ENCODE measurements at places on chromosomes 6 and 20.

- DNase-seq = no peak
Measured at GRCh38 chr6:48486876-48487275, 375.9 kb upstream of the PTCHD4 start.

DNA sequence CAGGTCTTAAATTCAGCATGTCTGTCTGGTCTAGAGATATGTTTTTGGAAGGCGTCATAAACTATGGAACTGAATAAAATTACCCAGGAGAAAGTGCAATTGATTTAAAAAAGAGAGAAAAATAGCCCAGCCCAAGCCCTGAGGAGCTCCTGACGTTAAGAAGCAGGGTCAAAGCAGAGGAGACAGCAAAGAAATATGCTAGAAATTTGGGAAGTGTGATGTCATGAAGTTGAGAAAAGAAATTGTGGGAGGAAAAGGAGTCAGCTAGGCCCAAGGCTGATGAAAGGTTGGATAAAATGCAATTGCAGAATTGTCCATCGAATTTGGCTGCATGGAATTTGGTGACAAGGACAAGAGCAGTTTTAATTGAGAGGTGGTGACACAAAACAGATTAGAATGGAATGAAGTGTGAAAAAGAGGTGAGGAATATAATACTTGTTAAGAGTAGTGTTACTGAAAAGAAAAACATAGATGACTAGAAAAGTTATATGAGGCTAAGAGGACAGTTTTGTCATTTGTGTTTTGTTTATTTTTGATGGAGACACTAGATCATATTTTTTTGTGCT is 381.6 kb downstream of the LAMA2 start:
- no peak for DNase-seq

DNA sequence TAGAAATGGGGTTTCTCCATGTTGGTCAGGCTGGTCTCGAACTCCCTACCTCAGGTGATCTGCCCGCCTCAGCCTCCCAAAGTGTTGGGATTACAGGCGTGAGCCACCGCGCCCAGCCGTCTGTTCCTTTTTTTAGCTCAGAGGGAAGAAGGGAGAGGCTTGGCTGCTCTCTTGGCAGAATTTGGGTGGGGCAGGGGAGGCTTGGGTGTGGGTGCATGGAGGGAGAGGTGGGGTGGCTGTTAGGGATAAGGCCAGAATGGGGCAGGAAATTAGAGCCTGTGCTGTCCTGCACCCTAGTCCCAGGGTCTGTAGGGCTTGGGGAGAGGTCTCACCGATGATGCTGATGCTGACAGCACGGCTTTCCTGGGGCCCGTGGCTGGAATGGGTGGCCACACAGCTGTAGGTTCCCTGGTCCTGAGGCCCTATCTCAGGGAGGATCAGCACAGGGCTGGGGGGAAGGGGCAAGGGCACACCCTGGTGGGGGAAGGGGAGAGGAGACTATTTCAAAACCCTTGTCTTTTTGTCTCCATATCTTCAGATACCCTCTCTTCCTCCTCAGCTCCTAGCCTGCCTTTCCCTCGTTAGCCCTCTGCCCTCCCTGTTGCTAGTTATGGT is 2.0 kb downstream of the AGER start:
- no peak for DNase-seq

DNA sequence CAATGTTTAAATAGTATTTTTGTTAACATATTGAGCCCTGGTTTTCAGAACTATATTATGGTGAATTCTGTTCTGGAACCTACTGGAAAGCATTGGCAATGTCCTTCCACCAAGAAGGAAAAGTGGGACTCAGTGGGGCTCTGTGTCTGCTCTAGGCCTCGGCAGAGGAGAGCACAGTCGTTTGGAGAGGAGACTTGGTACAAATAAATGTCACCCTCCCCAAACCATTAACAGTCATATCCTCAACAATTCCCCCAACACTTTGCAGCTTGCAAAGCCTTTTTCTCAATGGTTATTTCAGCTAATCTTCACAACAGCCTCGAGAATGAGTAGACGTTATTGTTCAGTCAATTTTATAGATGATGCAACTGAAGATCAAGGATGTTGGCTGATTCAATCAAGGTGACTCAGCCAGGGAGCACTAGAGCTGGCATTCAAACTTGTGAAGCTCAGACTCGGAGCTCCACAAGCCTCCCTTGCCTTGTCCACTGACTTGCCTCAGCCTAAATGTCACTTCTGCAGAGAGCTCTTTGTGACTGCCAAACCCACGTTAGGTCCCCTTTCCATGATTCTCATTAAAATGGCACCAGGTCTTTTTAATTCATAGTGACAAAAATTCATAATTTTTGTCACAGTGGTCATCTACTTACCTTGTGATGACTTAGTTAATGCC is 60.6 kb downstream of the TOX2 start:
- no peak for DNase-seq

- peak; percentile 80 for DNase-seq
Measured at GRCh38 chr6:158662954-158663624, 13.2 kb downstream of the SYTL3 start.

DNA sequence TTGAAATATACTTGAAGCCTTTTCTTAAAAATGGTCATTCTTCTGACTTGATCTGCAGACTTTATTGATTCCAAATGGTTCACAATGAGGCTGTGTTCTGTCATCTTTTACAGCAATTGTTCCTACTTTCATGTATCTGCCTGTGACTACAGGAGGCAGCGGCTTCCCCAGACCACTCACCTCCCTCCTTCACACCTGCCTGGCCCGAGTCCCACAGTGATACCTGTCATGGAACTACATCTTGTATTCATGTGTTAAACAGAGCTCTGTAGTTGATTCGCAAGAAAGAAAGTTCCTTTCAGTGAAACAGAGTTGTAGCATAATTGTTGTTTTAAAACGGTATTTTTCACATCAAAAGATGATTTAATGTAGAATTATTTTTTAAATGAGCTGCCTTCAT is 673.5 kb upstream of the AGPAT4 start:
- DNase-seq = no peak

DNA sequence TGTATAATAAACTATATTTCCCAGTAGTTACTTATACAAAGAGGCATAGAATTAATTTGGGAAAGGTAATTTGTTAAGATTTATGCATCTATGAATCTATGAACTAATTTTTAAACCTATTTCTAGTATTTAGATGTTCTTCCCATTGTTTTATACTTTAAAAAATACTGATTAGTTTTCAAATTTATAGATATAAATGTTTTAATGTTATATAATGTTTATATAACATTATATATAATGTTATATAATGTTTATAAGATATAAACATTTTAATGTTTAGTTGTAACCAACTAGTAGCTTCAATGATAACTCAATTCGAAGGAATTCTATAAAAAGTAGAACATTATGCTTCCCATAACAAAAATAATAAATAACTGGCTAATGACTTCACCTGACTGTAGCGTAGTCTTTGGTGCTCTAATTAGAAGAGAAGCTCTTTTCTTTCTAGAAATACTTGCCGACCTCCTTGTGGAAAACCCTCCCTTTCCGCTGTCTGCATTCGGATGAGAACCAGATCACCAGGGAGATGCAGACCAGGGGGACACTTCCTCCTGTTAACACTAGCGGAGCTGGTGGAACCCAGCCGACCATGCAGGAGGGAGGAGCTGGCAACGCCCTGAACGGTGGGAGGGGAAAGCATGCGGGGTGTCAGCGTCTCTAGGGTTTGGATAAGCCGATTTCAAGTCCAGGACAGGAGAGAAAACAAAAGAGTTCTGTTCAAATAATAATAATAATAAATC is 158.4 kb downstream of the OR2B2 start:
- peak; percentile 48 for DNase-seq

DNA sequence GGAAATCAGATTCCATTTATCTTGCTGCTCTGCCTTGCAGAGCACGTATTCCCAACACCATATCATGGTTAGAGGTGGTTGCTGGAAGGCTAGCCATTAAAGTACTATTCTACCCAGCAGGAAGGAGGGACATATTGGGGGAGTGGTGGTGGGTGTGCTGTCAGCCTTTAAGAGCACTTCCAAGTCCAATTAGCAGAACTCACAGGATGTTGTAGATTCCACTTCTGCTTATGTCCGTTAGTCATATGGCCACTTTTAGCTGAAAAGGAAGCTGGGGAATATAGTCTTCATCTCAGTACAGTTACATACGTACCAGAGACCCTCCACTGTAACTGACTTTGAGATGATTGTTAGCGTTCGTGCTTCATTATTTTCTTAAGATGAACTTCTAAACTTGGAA is 94.4 kb downstream of the SAMD3 start:
- DNase-seq = no peak

GRCh38 chr6:138109042-138109997 is 2.1 kb upstream of the PERP start:
- DNase-seq = peak; percentile 20

DNA sequence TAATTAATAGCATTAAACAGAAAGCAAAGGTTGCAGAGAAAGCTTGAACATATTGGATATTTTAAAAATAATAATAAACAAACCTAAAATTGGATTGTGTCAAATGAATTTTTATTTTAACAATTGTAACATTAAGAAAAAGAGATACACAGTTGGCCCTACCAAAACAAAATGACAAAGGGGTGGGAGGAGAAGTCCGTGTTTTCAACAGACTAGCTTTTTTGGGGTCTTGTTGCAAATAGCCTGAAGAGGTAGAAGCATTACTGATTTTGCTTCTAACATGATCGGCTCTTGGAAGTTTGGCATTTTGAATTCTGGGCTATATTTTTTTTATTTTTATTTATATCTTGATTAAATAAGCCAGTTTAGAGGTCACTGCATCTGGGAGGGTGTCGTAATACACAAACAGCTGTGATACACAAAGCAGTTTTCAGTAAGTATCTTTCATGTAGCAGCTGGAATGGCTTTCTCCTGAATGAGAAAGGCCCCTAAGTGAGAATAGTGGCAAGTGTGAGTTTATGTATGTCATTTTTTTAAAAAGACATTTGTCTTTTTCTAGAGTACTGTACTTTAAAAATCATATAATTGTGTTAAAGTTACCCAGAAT is 85.5 kb upstream of the ZNF217 start:
- DNase-seq = no peak

DNA sequence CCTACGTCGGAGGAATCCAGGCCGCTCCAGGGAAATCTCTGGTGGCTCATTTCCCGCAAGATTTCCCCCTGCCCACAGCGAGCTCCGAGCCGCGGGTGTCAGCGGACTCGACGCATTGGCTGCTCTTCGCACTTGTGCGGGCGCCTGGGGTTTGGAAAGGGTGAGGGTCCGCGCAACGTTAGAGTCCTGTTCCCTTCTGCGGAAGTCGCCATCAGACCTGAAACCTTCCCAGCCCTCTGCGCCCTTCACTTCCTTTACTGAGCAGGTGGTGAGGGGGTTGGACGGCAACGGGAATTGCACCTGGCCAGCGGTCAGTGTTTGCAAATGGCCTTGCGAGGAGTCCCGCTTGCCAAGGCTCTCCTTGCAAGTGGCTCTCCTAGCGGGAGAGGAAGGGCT is 8.4 kb downstream of the PAX1 start:
- DNase-seq = no peak

DNA sequence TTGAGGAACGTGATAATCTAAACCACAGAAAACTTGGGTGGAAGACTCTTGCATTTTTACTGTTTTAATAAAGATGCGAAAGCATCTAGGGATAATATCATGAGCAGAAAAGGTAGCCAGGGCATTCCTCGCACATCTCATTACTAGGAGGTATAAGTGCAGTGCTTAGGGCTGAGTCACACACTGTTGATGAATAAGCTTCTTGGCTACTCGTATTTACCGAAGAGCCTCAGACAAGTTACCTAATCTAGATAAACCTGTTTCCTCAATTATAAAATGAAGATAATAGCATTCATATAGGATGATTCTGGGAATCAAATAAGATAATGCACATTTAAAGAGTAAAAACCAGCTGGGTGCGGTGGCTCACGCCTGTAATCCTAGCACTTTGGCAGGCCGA is 780 bp upstream of the KIAA0319 start:
- no peak for DNase-seq

DNA sequence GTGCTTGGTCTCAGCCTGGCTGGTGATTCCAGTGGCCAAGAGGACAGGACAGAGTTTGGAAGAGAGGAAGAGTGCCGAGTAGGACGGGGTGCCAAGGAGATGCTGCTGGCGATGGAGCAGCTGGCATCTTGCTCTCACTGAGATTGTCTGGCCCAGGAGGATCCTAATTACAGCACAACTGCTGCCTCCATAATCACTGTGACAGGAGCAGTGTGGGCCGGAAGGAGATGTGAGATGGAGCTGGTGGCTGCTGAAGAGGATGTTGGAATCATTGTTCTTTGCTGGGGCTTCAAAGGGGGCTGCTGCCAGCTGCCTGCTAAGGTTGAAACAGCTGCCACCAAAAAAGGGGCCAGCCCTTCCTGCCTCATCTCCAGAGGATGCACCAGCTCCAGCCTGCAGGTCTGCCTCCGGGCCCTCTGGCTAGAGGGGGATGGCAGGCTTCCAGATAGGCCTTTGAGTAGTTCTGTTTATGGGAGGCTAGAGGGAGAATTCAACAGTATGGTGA is 214.4 kb downstream of the RNF144B start:
- peak; percentile 71 for DNase-seq

- no peak for DNase-seq
Measured at GRCh38 chr6:127956260-127956888, 55.5 kb upstream of the THEMIS start.

GRCh38 chr6:155595284-155595683 is 139.6 kb upstream of the NOX3 start:
- DNase-seq = no peak

GRCh38 chr6:22023937-22024336 is 272.9 kb downstream of the PRL start:
- DNase-seq = no peak

DNA sequence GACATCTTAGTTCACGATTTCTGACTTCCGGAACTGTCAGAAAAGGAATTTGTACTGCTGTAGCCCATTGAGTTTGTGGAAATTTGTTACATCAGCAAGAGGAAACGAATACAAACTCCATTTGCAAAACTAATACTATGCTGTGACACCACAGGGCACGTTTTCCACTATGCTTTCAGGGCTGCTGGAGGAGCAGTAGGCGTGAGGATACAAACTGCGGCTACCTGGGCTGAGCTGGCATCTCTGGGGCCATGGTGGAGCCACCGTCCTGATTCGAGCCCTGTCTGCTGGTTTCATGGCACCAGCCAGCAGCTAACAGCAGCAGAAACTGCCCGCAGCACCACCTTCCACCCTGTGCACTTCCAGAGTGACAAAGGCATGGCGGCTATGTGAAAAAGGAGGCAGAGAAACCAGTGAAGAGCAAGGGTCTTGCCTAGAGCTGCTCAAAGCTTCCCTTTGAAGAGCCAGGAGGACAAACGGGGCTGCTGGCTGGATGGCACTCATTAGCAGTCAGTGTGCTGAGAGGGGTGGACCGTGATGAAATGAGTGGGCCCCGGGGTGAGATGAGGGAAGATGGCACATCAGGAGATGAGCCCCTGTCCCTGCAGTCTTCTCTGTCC is 58.9 kb upstream of the STX16 start:
- no peak for DNase-seq
